ENCODE measurements at places on chromosomes 3 and 15.

- no peak for DNase-seq
Observed at GRCh38 chr15:80179935-80180334, 27.1 kb downstream of the FAH start.

- DNase-seq, result no peak
Observed at GRCh38 chr3:103247459-103247858, 812.6 kb downstream of the ZPLD1 start.

GRCh38 chr15:29666241-29666640, 156.0 kb downstream of the TJP1 start:
- DNase-seq, result no peak

GRCh38 chr15:45704329-45705249, 69.8 kb downstream of the SQOR start:
- peak; percentile 21 for DNase-seq

GRCh38 chr3:46899151-46900006, 21.9 kb downstream of the PTH1R start:
- DNase-seq, result no peak

DNA sequence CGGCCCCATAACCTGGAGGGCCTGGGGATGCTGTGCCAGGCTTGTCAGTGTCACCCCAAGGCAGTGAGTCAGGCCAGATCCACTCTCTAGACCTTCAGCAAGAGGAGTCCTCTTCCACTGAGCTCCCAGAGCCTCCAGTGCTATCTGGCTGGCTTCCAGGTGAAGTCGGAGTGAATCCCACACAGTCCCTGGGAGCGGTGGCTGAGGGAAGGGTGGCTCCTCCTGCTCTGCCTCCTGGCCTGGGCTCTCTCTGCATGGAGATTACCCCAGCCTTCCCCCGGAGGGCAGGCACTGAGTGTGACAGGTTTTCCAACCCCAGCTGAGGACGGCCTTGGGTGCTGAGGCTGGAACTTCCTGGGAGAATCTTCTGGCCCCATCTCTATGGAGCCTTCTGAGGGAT, 82.7 kb downstream of the EPHB1 start:
- no peak for DNase-seq

GRCh38 chr3:70471464-70472342, 159.3 kb upstream of the MDFIC2 start:
- DNase-seq, result no peak

- no peak for DNase-seq
Observed at GRCh38 chr3:100606894-100607512, 2.4 kb upstream of the ADGRG7 start.

DNA sequence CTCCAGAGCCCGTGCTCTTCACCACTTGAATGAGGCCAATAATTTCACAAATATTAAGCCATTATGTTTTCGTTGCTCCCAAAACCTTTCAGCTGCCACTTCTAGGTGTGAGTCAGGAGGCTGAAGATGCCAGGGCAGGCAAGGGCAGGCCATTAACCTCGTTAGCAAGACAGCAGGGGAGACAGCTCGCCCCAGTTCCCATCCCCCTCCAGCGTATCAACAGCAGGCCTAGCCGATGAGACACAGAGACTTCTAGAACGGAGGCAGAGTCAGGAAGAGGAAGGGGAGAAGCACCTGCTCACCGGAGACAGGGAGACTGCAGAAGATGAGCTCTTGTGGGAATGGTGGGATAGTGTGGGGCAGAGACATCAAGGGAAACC, 28.0 kb upstream of the PLA2G4E start:
- DNase-seq, result no peak

GRCh38 chr3:142886021-142886420, 2.9 kb downstream of the PCOLCE2 start:
- DNase-seq, result no peak

DNA sequence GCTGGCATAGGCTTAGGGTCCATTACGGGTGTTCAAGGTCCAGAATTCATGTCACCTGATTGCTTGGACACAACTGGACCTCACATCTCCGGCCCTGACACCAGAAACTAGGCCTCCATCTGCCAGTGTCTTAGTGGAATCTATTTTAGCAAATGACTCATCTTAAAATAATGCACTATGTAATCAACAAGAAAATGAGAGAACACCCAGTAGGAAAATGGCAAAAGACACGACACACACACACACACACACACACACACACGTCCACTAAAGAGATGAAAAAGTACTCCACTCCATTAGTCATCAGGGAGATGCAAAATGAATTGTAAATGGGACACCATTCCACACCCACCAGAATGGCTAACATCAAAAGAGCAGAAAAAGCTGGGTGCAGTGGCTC, 11.2 kb downstream of the APBA2 start:
- no peak for DNase-seq

DNA sequence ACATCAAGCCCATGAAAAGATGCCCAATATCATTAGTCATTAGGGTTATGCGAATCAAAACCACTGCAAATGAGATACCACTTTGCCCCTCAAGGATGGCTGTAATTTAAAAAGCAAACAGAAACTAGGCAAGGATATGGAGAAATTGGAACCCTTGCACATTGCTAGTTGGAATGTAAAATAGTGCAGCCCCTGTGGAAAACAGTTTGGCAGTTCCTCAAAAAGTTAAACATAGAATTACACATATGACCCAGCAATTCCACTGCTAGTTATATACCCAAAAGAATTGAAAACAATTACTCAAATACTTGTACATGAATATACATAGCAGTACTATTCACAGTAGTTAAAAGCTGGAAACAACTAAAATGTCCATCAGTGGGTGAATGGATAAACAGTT, 186.8 kb upstream of the CGNL1 start:
- DNase-seq, result no peak

DNA sequence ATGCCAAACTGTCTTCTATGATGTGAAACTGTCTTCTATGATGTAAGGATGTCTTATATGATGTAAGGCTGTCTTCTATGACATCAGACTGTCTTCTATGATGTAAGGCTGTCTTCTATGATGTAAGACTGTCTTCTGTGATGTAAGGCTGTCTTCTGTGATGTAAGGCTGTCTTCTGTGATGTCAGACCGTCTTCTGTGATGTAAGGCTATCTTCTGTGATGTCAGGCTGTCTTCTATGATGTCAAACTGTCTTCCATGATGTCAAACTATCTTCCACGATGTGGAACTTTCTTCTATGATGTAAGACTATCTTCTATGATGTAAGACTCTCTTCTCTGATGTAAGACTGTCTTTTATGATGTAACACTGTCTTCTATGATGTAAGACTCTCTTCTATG, 27.9 kb downstream of the MGLL start:
- DNase-seq, result no peak

- no peak for DNase-seq
Observed at GRCh38 chr3:195197765-195198425, 73.1 kb downstream of the XXYLT1 start.

DNA sequence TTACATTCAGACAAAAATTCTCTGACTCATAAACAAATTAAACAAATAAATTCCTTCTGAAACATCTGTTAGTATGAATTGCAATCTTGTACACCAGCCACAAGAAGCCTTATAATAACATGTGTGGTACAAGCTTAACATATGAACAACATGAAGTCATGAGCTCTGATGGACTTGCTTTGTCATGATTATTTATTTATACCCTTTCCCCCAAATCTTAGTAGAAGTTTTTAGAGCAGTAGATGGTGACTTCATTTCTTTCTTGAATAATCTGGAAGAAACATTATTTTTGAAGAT, 633.4 kb downstream of the EPHA3 start:
- no peak for DNase-seq

DNA sequence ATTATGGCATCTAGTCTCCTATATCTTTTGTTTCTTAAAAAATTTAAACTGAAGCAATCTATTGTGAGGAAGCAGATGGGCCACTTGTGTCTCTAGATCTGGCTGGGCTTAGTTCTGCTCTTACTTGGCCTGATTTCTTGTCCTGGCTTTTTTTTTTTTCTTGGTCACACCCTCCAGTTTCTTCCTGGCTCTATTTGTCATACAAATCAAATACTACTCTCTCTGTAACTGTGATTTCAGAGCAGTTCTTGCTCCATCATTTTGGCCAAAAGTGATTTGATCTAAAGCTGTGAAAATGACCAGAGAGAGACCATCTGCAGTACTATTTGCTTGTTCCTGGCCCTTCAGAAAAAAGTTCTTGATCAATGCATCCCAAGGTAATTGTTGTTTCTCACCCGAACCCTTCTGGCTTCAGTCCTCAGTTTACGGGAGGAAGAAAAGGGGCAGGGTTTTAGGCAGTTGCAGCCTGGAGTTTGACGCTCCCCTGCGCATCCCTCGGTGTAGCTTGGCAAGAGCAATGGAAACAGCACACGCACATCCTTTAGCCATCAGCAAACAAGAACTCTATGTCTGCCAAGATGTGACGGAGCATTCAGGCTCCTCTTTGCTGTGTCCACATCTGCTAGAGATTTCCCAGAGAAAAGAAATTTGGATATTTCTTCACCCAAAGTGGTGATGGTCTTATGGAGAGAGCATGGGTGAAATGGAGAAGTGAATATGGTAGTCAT, 31.6 kb downstream of the CHST2 start:
- DNase-seq, result no peak

DNA sequence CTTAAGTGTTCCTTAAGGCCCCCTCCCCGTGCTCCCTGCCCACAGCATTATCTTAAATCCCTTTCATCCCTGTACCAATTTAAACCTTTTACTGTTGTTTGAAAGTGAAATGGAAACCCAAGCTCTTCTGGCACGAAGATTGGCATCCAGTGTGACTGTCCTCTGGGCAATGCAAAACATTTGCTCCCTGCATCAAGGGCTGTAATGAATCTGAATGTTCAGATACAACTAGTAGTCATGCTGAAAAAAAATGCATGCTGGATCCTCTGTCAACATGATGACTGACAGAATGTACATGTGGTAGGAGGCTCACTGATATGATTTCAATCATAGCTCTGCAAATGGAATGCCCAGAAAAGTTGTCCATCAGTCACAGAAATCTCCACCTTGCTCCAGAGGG, 8.1 kb upstream of the CDIN1 start:
- DNase-seq, result no peak

- no peak for DNase-seq
Observed at GRCh38 chr15:76337059-76337695, 604 bp downstream of the ISL2 start.

DNA sequence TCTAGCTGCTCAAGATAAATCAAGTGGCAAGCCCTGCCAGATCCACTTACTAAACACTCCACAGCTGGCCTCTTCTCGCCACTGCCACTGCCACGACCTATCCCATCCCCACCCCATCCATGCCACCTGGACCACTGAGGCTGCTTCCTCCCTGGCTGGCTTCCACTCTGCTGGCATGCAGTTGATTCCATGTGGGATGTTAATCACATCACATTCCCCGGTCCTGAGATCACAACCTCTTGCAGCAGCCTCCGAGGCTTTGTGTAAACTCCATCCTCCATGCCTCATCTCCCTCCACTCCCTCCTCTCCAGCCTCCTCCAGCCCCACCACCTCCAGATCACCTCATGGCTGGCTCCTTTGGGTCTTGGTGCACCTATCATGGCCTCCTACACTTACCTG, 7.7 kb downstream of the NCKIPSD start:
- no peak for DNase-seq

- no peak for DNase-seq
Observed at GRCh38 chr3:65671004-65671403, 367.7 kb downstream of the MAGI1 start.

- no peak for DNase-seq
Observed at GRCh38 chr3:12574661-12575060, 17.8 kb downstream of the MKRN2 start.

- no peak for DNase-seq
Observed at GRCh38 chr3:55701997-55702396, 214.9 kb upstream of the WNT5A start.

- DNase-seq, result no peak
Observed at GRCh38 chr15:69602921-69603320, 150.3 kb downstream of the RPLP1 start.

DNA sequence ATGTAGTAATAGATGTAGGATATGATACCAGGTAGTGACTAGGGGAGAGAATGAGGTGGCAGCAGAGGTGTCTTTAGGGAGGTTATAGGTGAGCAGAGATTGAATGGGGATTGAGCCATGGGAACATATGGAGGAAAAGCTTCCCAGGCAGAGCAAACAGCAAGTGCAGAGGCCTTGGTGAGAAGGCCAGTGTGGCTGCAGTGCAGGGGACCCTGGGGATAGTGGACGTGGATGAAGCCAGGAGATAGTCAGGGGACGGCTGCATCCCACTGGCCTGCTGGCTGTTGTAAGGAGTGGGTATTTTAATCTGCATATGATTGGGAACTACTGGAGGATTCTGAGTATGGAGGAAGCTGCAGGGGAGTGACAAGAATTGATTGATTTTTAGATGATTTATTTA, 62.7 kb upstream of the TRAK1 start:
- DNase-seq, result no peak

Data from activated naive CD8-positive, alpha-beta T cell treated with anti-CD3 and anti-CD28 coated beads, Interleukin-2, amount 50 U/mL, for 24 hours (primary cell).